ENCODE measurements at places on chromosomes 13 and 19.

- DNase-seq = no peak
Observed at GRCh38 chr19:38036707-38037611, 130.0 kb downstream of the SIPA1L3 start.

DNA sequence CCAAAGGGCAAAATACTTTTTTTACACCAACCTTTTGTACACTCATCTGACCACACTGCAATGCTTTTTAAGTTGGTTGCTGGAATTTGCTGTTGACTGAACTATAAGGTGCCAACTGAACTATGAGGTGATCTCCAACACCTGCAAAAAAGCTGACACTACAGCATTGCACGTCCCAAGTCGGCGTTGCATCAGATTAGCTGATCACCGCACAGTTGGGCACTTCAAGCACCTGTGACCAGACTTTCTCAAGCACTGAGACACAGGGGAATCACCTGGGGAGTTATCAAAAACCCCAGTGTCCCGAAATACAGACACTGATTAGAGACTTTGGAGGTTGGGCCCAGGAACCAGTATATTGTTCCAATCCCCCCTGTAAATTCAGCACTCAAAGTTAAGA is 1.1 kb downstream of the NLRP11 start:
- DNase-seq = no peak

DNA sequence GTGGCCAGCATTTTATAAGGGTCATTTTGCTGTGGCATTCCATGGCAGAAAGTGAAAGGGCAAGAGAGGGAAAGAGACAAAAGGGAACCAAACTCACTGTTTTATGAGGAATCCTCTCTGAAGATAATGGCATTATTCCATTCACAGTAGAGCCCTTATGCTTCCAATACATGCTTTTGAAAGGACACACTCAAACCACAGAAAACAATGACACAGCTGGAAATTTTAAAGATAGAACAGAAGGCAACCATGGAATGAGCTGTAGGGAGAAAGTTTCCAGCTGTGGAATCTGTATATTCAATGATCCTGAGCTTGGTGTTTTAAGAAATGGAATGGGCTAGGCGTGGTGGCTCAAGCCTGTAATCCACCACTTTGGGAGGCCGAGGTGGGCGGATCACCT is 677.4 kb downstream of the SLITRK1 start:
- no peak for DNase-seq

GRCh38 chr13:23146006-23146405 is 34.8 kb upstream of the SGCG start:
- DNase-seq = no peak

DNA sequence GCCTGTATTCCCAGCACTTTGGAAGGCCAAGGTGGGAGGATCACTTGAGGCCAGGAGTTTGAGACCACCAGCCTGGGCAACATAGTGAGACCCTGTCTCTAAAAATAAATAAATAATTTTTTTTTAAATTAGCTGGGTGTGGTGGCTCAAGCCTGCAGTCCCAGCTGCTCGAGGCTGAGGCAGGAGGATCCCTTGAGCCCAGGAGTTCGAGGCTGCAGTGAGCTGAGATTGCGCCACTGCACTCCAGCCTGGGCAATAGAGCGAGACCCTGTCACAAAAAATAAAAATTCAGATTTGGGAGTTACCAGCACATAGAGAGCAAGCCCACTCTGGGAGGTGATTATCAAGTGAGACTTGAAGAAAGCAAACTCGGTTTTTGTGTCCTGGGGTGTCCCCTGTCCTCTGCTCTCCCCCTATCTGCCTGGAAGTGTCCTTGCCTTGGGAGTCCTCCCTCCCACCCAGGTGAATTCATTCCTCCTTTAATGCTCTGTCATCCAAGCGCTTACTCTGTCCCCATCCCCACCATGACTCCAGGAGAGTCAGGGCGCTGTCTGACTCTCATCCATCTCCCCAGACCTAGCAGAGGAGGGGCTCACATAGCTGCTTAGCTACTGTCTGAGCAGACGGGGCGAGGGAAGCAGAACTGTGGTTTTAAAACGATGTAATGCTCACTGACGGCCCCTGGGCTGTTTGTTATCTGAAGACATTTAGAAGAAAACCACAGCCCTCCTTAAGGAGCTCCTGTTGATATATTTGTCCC is 146.8 kb downstream of the STK24 start:
- DNase-seq = peak; percentile 32

DNA sequence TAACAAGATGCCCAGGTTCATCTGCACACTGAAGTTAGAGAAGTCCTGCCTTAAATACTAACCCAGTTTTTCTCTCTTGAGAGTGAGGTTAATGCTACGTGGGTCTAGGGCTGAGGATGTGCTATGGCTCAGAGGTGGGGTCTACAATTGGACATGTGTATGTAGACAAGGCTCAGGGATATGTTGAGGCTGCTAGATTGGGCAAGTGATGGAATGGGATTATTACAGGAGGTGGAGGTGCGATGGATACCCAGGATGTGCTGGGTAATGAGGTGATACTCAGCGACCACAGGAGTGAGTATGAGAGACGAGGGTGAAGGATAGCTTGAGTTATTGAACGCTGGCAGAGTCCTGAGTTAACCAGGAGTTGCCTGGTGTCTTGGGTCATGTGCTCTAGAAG is 38.1 kb downstream of the PPP2R1A start:
- no peak for DNase-seq

- no peak for DNase-seq
Observed at GRCh38 chr13:46178821-46179220, 3.2 kb downstream of the LCP1 start.

DNA sequence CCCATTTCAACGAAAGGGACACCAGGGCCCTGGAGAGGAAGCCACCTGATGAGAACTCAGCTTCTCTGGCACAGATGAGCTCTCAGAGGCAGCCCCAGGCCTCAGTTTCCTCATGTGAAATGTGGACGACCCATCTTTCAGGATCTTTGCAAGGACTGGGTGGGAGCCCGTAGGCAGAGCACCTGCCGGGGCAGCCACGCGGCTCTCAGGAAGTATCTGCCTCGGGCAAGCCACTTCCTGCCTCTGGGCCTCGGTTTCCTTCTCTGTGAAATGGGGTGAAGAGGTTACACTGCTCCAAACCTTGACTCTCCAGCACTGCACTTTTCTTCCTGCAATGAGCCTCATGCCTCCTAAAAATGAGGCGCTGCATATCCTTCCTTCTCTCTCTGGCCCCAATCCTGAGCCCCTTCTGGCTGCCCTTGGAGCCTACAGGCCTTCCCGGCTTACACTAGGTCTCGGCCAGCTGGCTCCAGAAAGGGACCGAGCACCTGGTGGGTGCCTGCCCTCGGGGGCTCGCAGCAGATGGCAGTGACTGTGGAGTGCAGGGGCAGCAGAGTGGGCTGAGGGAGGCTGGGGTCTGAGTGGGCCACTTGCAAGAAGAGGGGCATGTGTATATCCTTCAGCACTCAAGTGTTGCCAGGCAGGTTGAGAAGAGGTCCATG is 3.5 kb downstream of the SSBP4 start:
- no peak for DNase-seq

DNA sequence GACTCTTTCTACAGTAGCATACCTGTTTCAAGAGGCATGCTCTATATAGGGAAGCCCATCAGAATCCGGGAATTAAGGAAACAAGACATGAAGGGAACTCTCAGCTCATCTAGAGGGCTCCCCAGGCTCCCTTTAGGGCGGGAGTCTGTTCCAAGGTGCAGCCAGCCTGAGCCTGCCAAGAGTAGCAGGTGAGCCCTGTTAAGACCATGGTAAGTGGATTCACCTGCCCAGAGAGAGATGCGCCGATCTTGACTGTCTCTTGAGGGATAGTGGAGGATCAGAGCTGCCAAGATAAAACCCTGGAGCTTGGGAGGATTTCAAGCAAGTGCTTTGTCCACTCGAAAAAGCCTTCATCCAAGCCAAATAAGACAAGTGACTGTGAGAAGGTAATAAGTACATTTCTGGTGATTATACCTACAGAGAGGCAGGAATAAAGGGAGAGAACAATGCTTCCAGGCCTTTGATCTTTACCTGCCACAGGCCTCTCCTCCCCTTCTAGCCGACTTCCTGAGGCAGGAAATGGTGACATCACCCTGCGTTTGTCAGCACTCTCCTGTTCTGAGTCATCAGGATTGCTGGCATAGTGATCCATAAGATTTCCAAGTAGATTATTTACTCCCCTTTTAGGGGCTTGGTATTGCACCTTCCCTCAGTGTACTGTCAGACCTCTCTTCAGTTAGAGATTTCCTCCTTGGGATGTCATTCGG is 31.5 kb downstream of the KLF5 start:
- DNase-seq = peak; percentile 73

- no peak for DNase-seq
Observed at GRCh38 chr19:17202713-17203112, 12.4 kb upstream of the USE1 start.

GRCh38 chr13:42899266-42899665 is 92.8 kb downstream of the EPSTI1 start:
- DNase-seq = no peak

DNA sequence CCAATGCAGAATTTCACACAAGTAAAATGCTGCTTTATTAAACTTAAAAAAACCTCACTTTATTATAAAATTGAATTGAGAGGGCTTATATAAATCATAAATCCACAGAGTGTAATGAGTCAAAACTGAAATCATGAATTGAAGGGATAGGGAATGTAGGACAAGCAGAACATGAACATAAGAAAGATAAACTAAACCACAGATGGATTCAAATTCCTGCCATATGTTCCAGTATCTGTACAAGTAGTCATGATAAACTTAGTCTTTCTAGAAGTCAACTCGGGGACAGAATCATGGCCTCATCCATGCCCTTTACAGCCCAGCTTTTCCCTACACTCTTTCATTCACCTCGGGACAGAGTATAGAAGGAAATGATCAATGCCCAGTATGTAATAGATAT is 16.6 kb downstream of the LMO7 start:
- no peak for DNase-seq

DNA sequence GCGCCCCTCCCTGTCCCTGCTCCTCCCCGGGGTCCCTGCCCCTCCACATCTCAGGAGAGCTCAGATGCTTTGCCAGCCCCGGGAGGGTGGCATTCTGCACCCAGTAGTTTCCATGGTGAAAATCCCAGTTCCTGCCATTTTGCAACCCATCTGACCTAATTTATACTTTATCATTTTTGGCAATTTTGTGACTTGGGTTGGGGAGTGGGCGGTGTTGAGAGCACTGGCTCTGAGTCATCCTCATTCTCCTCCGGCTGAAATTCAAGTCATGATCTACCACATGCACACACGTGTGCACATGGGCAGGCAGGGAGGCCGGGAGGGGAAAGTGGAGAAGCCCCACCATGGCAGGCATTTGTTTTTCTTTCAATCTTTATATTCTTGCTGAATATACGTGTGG is 208.6 kb downstream of the URI1 start:
- DNase-seq = no peak

DNA sequence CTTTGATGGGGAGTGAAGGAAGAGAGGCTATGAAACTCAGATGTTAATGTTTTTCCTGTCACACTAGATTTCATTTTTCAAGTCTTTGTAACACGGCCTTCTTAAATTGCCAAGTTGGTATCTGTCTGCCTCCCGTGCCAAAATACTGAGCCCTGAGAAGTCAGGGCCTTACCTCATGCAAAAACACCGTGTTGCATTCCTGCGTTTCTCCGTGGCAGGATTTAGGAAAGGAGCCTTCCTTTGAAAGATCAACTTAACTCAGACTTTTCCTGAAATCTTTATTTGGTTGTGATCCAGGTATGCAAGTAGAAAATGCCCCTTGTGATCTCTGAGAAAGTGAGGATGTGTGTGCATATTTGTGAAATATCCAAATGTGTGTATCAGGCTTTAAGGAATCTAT is 1291.0 kb upstream of the SLC10A2 start:
- no peak for DNase-seq

GRCh38 chr13:97043302-97043701 is 49.0 kb upstream of the OXGR1 start:
- DNase-seq = peak; percentile 55

- peak; percentile 4 for DNase-seq
Observed at GRCh38 chr13:56861476-56861875, 279.2 kb upstream of the PRR20A start.

- DNase-seq = no peak
Observed at GRCh38 chr19:41707502-41707812, 969 bp upstream of the CEACAM5 start.

- peak; percentile 51 for DNase-seq
Observed at GRCh38 chr19:7098701-7099596, 29.4 kb downstream of the ZNF557 start.

- DNase-seq = no peak
Observed at GRCh38 chr19:18091217-18091608, 4.5 kb upstream of the IL12RB1 start.

GRCh38 chr13:110636701-110637201 is 21.4 kb downstream of the NAXD start:
- no peak for DNase-seq

- no peak for DNase-seq
Observed at GRCh38 chr13:33139184-33139583, 123.0 kb downstream of the KL start.

DNA sequence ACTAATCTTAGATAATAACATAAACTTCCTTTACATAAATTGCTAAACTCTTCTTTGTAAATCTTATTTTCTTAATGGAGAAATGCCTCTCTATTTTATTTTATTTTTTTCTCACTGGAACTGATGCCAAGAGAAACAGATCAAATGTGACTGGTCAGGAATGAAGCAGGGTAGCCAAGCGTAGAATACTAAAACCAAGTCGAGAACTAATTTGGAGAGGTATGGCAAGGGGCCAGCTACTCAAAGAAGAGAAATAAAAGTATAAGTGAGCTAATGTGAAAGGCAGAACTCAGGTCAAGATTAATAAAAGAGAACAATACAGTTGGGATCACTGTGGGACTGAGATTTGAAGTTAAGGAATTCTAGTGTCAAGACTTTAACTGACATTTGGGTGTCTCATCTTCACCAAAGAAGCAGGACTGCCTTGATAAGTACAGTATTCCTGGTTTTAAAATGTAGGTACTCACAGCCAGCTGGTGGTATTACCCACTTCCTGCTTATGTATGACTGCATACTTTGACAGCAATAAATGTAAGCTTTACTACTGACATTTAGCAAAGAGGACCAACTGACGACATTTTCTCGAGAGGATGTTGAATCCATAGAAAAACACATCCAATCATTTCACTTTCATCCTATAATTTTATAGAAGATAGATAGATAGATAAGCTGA is 1192.2 kb downstream of the EFNB2 start:
- DNase-seq = no peak

DNA sequence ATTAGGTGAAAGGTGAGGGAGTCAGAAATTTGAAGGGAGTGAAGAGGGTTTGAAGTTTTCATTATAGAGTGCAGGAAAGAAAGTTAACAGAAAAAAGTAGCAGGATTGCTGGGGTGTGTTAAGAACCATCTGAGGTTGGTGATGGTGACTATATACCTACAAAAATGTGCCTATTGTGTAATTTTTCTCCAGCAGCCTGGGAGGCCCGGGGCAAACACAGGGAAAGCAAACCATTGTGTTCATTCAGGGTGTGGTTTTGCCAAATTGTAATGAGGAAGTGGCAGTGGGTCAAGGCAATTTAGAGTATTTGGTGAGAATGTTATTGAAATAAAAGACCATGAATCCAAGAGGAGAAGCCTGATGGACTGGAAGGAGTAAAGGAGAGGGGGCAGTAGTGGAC is 8.2 kb upstream of the SUCLA2 start:
- peak; percentile 40 for DNase-seq

DNA sequence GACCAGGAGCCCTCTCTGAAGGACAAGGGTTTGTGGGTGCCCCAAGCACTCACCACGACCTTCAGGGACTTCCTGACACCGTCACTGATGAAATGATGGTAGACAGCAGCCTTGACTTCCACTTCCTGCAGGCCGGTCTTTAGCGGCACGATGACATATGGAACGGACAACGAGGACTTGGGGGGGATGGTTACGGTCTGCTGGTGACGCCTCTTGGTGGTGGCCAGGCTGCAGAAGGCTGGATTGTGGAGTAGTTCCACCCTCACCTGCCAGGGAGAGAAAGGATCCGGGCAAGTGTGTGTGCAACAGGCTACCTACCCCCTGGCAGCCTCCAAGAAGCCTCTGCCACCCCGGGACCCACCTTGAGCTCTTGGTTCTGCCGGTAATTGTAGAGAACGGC is 23.2 kb downstream of the C3 start:
- DNase-seq = no peak

All from non-pigmented ciliary epithelial cell (primary cell).